ENCODE measurements at places on chromosomes 2 and 18. TPM values are rescaled to one million over a fixed set of nuclear protein-coding genes. Genes with fewer than 3 reads are reported as not detected.

SIX3 gene
- total RNA-seq, result not detected

TXNDC2 gene
- total RNA-seq, result not detected

SCG2 gene
- under 0.01 TPM for total RNA-seq

MOCOS gene
- 1.7 TPM for total RNA-seq

CCDC121 gene
- 1.2 TPM for total RNA-seq

COL6A3 gene
- 1,153 TPM for total RNA-seq

UGT1A5 gene
- not detected for total RNA-seq

CHRNA1 gene
- not detected for total RNA-seq

CKAP2L gene
- 4.0 TPM for total RNA-seq

ALPI gene
- total RNA-seq, result not detected

SLC8A1 gene
- 17.9 TPM for total RNA-seq

SERPINB11 gene
- total RNA-seq, result not detected

CCDC74A gene
- total RNA-seq, result 20.0 TPM

SKOR2 gene
- total RNA-seq, result not detected

CD8B2 gene
- not detected for total RNA-seq

LRATD1 gene
- total RNA-seq, result 3.5 TPM

TGFA gene
- not detected for total RNA-seq

PTRHD1 gene
- total RNA-seq, result 50.5 TPM

ECEL1 gene
- not detected for total RNA-seq

UGT1A4 gene
- not detected for total RNA-seq

NPHP1 gene
- total RNA-seq, result 6.7 TPM

SDC1 gene
- total RNA-seq, result 26.1 TPM

ZNF2 gene
- total RNA-seq, result 3.5 TPM

Data from myometrial cell (primary cell).